ENCODE measurements at places on chromosomes 11 and 22. TPM values are rescaled to one million over a fixed set of nuclear protein-coding genes. Genes with fewer than 3 reads are reported as not detected.

The OPCML gene
- not detected for total RNA-seq

The PLAAT4 gene
- 0.65 TPM for total RNA-seq

The PRR5L gene
- total RNA-seq, result 12.9 TPM

The LMO1 gene
- not detected for total RNA-seq

The ARHGAP20 gene
- total RNA-seq, result 2.4 TPM

The C11orf87 gene
- total RNA-seq, result not detected

The OR51B5 gene
- total RNA-seq, result not detected

The OR5B21 gene
- not detected for total RNA-seq

Measured in epithelial cell of umbilical artery (primary cell).